ENCODE measurements at places on chromosomes 2 and 18. TPM values are rescaled to one million over a fixed set of nuclear protein-coding genes. Genes with fewer than 3 reads are reported as not detected.

GRB14 gene
- total RNA-seq, result 41.7 TPM

GRCh38 chr2:192675681-192676080, 480.9 kb upstream of the TMEFF2 start:
- DNase-seq, result no peak

DNA sequence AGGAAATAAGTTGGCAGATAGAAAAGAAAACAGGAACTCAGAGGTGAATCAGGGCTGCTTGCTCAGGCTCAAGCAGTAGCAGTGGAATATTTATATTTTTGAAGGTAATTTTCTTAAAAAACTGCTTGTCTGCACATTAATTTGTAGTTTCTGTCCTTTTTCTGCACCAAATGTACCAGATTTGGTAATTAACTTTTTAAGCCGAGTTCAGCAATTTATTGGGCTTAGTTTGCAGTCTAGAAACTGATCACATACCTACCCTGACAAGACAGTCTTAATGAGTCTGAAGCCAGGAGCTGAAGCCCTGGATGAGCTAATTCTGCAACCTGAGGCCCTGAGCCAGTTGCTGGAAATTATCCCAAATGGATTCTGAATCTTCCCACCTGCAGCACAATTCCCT, 647.0 kb downstream of the TDRD15 start:
- no peak for DNase-seq

SDC1 gene
- total RNA-seq, result 266 TPM

DNA sequence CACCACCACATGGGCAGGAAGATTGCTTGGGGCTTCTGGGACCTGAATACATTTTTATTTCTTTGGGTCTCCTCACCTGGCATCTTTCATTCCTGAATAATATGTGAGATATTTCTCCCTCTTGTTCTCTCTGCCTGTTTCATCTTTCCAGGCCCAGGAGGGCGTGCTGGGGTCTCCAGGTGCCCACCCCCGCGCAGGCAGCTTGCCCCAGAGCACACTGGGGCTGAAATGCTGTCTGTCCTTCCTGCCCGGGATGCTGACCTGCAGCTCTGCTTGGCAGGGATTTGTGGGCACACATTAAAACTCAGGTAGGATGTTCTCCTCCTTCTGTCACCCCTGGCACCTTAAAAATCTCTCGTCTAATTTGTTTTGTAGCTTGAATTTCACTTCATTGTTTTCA, 39.7 kb upstream of the TEX51 start:
- DNase-seq, result no peak
